Stimulated activated CD8-positive, alpha-beta memory T cell treated with anti-CD3 and anti-CD28 coated beads, Interleukin-4, amount 100 ng/mL, for 48 hours (primary cell): ENCODE measurements at places on chromosomes 5 and 9.
A peak's percentile ranks its signal among the peaks of the same experiment; 100 is the strongest.

GRCh38 chr9:99373912-99374311 lies 151.8 kb downstream of the SEC61B start:
- no peak for DNase-seq

DNA sequence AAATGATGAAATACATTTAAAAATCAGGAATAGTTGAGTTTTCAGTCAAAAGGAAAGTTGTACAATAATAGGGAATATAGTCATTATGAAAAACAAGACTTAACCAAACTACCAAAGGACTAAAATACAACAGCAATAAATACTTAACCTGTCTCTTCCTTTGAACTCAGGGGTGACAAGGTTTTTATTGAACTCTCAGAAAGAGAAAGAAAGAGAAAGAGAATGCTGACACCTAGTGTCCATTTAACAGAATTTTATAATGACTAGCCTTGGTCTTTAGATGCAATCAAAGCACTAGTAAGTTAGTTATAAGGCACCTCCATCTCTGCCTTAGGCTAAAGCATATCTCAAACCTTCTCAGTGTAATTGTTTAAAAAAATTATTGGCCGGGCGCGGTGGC lies 47.5 kb downstream of the UIMC1 start:
- no peak for DNase-seq

DNA sequence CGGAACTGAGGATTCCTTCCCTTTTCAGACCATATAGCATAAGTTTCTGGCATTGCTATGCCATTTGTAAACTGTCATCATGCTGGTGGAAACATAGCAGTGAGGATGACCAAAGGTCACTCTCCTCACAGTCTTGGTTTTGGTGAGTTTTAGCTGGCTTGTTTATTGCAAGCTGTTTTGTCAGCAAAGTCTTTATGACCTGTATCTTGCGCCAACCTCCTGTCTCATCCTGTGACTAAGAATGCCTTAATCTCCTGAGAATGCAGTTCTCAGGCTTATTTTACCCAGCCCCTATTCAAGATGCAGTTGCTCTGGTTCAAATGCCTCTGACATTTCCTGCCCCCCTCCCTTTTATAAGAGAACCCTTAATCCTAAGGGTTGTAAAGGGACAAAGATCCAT lies 26.7 kb upstream of the GRIA1 start:
- no peak for DNase-seq

- DNase-seq = no peak
These were observed 26.5 kb downstream of the CDKN2A start for GRCh38 chr9:21967702-21968101.

GRCh38 chr5:134001938-134002731 lies 2.6 kb downstream of the VDAC1 start:
- DNase-seq = no peak

DNA sequence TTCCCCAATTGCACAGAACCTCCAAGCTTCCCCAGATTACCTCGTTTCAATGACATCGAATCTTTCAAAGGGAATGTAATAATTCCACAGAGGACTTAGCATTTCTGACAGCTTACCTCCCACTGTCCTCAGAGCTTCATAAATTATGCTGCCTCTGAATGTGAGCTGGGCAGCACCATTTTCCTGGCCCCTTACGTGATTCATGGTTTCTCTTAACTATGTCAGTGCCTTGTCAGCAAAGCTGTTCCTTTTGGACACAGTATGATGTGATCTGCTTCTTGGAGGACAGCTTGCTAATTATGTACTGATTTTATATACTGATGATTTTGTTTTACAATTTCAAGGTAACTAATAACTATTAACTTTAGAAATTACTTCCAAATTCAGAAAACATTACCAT lies 27.7 kb upstream of the SSBP2 start:
- no peak for DNase-seq

DNA sequence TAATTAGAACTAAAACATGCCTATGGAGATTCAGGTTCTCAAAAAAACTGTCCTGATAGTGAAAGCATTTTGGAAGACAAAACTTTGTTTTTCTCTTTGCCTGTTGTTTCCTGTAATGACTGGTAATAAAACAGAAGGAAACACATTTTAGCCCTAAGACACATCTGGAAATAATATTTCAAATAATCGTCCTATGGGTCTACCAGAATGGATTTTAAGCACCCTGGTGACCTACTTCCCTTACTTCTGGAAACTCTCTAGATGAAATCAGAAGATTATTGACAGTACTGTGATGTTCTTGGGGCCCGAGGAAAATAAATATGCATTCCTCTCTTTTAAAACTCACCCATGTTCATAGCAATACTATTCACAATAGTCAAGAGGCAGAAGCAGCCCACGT lies 110.1 kb upstream of the TLE4 start:
- no peak for DNase-seq

DNA sequence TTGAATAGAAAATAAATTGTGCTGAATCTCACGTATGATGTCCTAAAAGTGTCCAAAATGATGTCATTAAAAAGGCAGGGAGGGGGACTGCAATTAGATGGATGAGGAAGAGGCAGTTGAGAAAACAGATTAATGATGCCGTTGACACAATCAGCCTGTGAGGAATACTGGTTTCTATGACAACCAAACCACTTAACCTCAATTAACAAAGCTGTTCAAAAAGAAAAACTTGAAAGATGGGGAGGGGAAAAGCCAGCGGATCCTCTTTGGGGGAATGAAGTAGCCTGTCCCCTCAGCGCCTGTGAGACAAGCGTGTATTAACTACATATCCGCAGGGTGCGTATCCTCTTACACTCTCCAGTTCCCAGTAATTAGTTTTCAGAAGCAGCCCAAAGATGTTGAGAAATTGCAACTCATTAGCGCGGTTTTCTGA lies 160.7 kb downstream of the TTC39B start:
- no peak for DNase-seq

DNA sequence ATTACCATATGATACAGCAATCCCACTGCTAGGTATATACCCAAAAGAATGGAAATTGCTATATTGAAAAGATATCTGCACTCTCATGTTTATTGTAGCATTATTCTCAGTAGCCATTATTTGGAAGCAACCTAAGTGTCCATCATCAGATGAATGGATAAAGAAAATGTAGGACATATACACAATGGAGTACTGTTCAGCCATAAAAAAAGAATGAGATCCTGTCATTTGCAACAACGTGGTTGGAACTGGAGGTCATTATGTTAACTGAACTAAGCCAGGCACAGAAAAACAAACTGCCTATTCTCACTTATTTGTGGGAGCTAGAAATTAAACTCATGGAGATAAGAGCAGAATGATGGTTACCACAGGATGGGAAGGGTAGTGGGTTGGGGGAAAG lies 63.1 kb upstream of the TTC23L start:
- DNase-seq = no peak

DNA sequence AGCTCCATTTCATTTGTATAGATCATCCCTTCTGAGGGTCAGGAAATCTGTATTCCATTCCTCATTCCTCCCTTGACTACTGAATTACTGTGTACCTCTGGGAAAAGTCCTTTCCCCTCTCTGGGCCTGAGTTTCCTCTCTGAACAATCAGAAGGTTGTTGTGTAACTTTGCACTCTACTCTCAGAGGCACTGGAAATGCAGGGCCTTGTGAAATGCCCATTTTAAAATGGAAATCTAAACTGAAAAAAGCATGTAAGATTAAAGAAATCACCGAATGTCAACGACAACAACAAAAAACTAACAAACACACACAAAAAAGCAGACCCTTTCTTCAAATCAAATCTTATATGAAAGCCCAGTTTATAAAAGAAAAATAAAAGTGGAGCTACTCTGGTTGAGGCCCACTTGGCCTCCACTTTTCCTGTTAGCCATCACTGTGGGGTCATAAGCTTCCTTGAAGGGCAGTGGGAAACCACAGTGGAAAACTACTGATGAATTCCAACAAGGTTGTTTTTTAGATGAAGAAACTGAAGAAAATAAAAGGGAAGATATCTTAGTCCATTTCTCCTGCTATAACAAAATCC lies 21.6 kb upstream of the GRPEL2 start:
- DNase-seq = no peak

GRCh38 chr5:72407541-72407940 lies 87.4 kb downstream of the PTCD2 start:
- DNase-seq = no peak

GRCh38 chr9:126304971-126305320 lies 21.7 kb upstream of the MVB12B start:
- no peak for DNase-seq

GRCh38 chr5:125274938-125275724 lies 528.7 kb upstream of the ZNF608 start:
- DNase-seq = no peak

DNA sequence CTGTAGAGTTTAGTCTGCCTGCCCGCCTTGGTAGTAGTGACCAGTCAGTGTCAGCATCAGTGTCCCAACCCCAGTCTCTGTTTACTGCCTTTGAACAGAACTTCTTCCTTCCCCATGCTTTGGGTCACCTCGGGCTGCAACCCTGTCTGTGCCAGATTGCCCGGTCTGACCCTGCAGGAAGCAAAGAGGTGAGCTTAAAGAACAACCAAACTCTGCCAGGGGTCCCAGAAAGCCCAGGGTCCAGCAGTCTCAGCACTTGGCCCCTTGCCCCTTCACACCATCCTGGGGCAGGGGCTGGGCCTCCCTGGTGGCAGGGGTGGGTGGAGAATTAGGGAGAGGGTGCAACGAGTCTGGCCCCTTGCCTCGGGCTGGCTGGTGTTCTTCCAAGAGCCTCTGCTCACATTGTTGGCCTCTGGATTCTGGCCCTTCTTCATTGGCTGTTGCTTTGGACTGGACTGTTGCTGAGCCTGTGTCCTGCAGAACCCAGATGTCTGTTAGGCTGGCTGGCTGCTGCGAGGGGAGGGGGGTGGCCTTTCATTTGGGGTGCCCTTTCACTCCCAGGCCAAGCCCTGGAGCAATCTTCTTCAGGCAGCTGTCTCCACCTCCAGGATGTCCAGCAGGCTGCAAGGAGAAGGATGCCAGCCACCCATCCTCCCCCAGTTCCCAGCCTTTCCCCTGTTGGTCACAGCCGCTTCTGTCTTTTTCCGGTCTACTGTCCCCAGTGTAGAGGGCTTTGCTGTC lies 51.2 kb downstream of the SAR1B start:
- DNase-seq = no peak

- peak; percentile 64 for DNase-seq
These were observed at the start of gene GALNT12 for GRCh38 chr9:98807070-98807813. Gene GALNT12 (plus strand): TSS chr9:98807670. CDS start chr9:98807699, 29 bp downstream.

GRCh38 chr5:856531-857425 lies 6.0 kb upstream of the ZDHHC11 start:
- DNase-seq = no peak

DNA sequence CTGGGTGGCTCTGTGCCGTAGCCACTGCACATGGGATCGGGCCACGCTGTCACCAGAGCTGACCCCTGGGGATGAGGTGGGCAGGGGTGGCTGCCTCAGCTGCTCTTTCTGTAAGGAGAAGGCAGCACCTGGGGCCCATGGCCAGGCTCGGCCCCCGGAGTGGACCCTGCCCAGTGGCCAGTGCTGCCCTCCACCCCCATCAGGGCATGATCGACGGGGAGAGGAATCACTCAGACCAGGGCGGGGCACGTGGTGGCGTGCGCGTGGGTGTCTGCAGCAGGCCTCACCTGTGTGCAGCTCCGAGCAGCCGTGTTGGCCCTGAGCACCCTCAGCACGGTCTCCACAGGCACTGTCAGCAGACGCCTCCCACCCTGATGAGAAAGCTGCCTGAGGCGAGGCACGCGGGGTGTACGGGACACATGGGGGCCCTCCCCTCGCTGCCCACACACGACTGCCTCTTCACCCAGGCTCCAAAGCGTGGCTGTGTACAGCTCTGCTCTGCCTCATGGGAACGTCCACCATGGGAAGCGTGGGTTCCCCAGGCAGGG lies 8.6 kb upstream of the CARD9 start:
- DNase-seq = no peak

DNA sequence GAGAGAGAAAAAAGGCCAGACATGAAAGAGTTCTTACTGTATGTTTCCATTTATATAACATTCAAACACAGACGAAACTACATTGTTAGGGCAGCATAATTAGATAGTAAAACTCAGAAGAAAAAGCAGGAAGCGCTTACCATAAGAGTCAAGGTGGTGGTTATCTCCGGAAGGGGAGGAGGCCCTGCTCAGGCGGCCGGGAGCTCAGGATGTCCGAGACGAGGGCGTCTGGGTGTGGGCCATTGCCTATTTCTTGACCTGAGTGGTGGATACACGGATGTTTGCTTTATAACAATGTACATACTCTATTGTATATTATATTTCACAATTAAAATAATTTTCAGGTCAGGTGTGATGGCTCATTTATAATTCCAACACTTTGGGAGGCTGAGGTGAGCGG lies 80.9 kb upstream of the COL5A1 start:
- DNase-seq = no peak

- no peak for DNase-seq
These were observed 11.2 kb downstream of the ROPN1L start for GRCh38 chr5:10452768-10453331.

DNA sequence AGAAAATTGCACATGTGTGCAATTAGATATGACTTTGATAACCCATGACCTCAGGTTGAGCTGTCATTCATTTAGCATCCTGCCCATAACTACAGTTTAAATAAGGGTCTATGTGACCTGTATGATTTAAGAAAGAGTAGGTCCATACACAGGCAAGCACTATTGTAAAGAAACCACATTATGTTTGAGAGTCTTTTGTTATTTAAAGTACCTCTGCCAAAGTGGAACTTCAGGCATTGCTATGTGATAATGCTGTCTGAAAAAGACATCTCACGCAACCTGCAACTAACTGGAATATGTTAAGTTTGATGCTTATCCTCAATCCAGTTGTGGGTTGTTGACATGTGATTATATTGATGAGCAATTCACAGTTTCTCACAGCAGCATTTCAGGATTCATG lies 317.0 kb downstream of the TMEM161B start:
- no peak for DNase-seq

DNA sequence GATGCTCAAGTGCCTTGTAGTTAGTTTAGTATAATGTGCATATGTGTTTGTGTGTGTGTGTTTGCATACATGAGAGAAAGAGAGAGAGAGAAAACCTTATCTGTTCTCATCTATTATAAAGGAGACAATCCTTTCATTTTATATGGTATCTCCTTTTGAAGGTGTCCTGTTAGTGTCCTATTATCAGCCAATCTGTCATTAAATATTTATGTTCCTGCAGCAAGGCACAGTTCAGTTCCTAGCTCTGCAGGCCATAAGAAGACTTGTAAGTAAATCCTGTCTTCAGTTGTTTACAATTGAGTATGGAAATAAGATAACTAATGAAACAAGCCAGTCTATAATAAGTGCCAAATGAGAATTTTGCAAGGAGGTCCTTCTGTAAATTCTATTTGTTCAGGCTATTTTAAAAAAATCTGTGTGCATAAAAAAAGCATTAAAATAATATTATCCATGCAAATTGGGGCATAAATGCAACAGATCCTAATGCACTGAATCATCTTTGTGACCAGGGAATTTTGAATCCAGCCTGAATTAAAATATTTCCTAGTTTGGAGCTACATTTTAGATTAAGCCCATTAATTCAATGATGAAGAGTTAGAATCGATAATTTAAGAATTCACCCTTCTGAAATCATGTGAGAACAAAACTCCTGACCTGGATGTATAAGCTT lies 18.1 kb downstream of the MAP1B start:
- DNase-seq = no peak

GRCh38 chr5:175715627-175716522 lies 58.0 kb downstream of the HRH2 start:
- DNase-seq = no peak

- DNase-seq = peak; percentile 44
These were observed at the start of gene ARHGEF28 for GRCh38 chr5:73625944-73626811. Gene ARHGEF28 (plus strand): TSS chr5:73626196. CDS start chr5:73684852, 58,656 bp downstream.
